Right hindlimb (tissue), 1 donor: ENCODE measurements at places on chromosomes 1 and 21.

DNA sequence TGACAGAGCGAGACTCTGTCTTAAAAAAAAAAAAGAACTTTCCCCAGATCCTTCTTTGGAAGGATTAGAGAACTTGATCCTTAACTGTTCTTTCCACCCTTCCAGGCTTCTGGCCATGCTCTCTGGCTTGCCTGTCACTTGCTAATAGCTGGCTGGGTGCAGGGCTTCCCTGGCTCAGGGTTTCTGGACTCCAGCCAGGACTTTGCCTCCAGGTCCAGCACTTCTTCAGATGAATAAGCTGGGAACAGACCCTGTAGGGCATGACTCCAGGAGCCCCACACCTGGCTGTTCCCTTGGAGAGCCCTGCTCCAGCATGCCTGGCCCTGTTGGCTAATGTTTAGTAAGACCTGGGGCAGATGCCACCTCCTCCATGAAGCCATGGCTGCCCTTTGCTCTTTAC, 3.3 kb upstream of the NT5C1A start:
- no peak for DNase-seq

GRCh38 chr1:37556712-37557196, at the start of gene DNALI1:
Gene DNALI1 (plus strand): TSS chr1:37556940. CDS start chr1:37556995, 55 bp downstream.
- DNase-seq = peak; percentile 92

- DNase-seq = no peak
These were observed 19.7 kb upstream of the SMIM12 start for GRCh38 chr1:34879230-34879629.

DNA sequence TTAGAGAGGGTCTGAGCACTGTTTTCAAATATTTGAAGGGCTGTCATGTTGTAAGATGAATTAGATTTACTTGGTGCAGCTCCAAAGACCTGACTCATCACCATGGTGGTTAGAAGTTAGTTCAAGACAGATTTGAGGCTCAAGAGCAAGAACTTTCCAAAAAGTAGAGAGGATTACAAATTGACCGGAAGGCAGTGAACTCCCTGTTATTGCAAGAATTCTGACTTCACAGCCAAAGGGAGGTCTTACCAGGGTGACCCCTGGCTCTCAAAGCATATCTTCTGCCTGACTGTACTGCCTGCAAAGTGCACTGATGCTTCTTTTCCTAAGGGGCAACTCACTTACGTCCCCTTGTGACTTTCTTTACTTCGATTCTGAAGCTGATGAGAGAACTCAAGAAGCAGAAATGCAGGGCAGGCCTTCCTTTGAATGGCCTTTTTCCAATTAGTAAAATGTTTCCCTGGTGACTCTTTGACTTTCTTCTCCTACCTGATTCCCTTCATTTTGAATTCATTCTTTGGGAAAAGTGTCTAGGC, 86.4 kb downstream of the NAV1 start:
- no peak for DNase-seq

DNA sequence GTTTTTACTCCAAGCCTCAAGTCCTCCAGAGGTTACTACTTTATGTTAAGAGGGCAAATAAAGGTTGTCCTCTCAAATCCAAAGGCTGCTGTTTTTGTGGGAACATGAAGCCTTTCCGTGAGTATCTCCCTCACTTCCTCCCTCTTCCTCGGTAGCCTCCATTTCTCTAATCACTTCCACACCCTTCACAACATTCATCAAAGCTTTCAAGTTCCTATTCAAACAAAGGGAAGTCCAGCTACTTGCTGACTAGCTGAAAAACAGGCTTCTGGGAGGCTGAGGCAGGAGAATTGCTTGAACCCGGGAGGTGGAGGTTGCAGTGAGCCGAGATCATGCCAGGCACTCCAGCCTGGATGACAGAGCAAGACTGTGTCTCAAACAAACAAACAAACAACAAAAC, 6.6 kb upstream of the CD48 start:
- no peak for DNase-seq

GRCh38 chr1:221203224-221204054, 324.2 kb downstream of the HLX start:
- peak; percentile 87 for DNase-seq

DNA sequence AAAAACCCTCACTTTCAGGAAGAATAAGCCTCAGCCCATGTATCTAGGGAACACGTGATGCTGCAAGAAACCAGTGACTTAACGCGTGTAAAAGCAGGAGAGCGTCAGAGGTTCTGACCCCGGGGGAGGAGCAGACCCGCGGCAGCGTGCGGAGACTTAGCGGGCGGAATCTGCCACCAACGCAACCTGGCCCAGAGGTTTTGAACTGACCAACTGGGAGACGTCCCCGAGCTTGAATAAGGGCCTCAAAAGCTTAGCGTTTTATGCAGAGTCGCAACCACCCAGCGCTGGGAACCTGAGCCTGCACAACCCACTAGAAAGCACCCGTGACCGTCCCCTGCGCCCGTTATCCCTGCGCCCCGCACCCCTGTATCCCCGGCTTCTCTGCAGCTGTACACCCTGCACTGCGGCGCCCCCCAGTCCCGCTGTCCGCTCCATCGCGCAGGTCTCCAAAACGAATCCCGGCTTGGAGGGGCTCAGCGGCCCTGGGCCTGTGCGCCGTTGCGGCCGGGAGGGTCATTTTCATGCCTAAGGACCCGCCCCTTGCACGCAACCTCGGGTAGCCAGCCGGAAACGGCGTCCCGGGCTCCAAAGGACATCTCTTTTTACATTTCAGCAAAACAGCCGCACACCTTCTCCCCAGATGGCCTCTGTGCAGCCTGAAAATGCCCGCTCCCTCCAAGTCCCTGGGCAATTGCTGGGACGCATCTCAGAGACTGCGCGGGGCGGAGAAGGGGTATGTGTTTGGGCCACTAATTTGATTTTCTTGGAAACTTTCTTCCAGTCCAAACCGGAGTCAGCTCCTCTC, 29.4 kb upstream of the TRIM17 start:
- peak; percentile 48 for DNase-seq

DNA sequence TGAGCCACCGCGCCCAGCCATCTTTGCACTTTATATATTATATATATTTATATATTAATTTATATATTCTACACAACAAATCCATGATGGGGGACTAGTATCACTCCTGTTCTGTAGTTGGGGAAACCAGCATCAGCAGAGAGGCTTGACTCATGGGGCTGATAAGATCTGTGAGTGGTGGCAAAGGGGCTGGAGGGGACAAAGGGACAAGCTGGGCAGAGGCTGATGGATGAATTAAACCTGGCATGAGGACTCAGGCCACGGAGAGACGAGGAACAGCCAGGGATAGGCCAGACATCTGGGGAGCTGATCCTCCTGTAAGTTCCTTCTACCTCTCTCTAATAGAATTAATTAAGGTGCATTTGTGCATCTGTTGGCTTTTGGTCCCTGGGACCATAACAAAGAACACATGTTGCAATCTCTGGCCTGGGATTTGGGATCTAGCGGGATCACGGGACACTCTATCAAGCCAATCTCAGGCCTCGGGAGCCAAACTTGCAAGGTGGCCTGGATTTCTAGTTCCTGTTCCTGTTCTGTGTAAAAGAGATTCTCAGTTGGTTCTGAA, 7.6 kb downstream of the CNR2 start:
- no peak for DNase-seq

- no peak for DNase-seq
These were observed 191.9 kb downstream of the AK5 start for GRCh38 chr1:77473690-77474089.

DNA sequence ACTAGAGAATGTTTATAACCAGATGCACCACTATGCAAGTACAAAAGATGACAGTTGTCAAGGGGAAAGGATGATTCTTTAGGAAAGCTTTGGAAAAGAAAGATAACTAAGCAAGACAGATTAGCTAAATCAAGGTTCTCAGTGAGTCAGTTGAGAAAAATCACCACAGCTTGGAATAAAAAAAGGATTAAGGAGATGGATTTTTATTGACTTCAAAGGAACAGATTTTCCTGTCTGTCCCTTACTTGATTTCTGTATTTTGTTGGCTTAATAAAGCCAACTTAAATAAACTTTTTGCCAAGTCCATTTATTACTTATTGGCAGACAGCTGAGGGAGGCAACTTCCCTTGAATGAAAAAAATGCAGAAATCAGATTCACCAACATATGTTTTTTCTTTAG, 93.9 kb downstream of the NR5A2 start:
- DNase-seq = no peak

- DNase-seq = no peak
These were observed 1461.0 kb downstream of the AMY1C start for GRCh38 chr1:105210747-105211146.

DNA sequence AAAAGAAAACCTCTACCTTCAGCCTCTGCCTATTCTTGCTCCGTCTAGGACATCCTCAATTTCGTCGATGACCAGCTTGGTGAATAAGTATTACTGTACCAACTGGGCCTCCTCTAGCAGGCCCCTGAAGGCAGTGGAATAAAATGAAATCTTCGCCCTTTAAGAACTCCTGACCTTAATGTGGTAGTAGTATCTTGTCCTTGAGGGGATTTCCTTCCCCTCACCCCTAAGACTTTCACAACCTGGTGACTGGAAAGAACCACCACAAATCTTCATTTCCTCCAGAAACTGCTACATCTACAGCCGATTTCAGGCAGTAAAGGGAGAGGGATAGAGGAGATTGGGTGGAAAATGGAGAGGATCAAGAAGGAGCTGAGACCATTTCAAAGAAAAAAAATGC, 1.6 kb upstream of the HAX1 start:
- no peak for DNase-seq

DNA sequence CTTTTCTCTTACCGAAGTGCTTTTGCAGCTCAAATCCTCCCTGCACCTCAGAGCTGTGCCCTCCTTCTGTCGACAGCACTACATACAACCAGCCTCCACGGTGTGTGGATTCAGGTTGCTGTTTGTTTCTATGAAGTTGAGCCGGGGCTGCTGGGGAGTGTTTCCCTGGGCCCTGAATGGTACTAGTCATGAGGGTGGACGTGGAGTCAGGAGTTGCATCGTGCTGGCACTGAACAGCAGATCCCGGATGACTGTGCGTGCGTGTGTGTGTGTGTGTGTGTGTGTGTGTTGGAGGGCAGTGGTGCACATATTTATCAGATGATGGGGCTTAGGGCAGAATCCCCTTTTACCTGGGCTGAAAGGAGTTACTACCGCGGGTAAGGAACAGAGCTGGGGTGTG, 47.0 kb downstream of the ACTL8 start:
- no peak for DNase-seq

DNA sequence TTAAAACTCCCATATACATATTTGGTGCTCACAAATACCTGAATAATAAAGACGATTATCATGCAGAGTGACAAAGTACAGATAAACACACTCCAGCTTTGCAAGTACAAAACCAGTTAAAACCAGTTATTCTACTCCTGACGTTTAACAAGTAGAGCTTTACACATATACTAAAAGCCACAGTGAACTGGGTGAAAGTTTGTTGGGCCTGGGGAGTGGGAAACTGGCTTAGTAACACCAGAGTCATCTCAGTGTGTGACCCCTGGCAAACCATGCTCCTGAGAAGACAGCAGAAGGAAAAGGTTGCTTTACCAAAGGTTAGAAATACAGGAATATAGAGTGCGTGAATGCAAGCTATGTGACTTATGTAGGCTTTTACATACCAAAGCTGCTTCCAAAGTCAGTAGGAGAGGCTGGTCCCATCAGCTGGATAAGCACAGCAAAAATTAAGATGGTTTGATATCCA, 148.1 kb downstream of the NRIP1 start:
- DNase-seq = no peak

GRCh38 chr1:18629659-18630510, 761 bp upstream of the PAX7 start:
- no peak for DNase-seq

- peak; percentile 72 for DNase-seq
These were observed 34.8 kb upstream of the ZBTB40 start for GRCh38 chr1:22416555-22417454.

GRCh38 chr1:26287811-26288210, 7.9 kb downstream of the SH3BGRL3 start:
- no peak for DNase-seq

- no peak for DNase-seq
These were observed 31.2 kb downstream of the CD48 start for GRCh38 chr1:160680399-160680798.

DNA sequence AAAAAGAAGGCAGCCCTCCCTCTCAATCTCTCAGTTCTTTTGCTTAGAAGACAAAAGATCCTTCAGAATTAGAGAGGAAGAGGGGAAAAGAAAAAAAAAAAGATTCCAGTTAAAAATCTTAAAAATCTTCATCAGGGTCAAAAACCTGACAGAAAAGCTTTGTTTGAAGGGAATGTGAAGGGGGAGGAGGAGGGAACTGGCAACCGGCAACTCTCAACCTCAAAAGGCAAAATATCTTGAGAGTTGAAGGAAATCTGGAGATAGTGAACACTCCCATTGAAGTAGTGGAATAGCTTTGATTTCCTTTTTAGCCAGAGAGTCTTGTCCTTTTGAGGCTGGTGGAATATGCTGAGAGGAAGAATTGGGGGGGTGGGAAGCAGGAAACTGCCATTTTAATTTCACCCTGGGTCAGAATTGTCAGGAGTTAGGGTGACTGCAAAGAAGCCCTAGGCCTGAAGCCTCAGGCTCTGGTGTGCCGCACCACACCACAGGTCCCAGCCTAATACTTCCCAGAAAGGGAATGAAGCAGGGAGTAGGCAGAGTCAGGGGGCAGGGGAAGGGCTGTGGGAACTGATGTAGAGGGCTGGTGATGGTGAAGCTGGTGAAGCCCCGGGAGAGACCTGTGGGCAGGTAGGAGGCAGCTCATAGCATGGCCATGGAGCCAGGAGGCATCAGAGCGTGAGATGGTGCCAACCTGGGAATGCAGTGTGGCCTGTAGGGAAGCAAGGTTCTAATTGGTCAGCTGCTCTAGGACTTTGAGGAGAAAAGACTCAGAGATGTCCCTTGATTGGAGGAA, 24.6 kb downstream of the KIRREL1 start:
- DNase-seq = no peak

GRCh38 chr1:155941845-155942531, 550 bp downstream of the RXFP4 start:
- DNase-seq = no peak

DNA sequence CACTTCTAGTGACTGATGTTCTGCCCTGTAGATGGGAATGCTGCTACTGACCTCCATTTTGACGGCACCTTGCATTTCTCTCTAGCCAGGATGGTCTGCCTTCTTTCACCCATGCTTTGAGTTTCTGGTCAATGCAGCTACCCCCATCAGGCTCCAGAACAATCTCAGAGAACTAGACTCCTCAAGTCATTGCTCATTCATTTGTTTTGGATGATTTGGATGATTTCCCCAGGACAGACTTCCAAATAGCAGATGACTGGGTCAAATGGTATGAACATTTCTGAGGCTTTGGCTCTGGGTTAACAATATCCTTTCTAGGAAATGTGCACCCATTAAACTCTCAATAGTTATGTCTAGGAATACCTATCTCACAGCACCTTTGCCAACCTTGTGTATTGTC, 63.9 kb downstream of the CSMD2 start:
- no peak for DNase-seq

- no peak for DNase-seq
These were observed 273.3 kb downstream of the DUSP10 start for GRCh38 chr1:221468546-221468945.

- no peak for DNase-seq
These were observed 36.8 kb downstream of the DHCR24 start for GRCh38 chr1:54850069-54850730.

- DNase-seq = peak; percentile 44
These were observed 40.9 kb upstream of the BEND5 start for GRCh38 chr1:48817505-48818114.
